ENCODE measurements at places on chromosomes 16 and 17. TPM values are rescaled to one million over a fixed set of nuclear protein-coding genes. Genes with fewer than 3 reads are reported as not detected.

Gene SYCE1L
- total RNA-seq: 24.8 TPM

- peak; percentile 13 for DNase-seq
Measured at GRCh38 chr16:65122724-65123395, 997 bp upstream of the CDH11 start.

DNA sequence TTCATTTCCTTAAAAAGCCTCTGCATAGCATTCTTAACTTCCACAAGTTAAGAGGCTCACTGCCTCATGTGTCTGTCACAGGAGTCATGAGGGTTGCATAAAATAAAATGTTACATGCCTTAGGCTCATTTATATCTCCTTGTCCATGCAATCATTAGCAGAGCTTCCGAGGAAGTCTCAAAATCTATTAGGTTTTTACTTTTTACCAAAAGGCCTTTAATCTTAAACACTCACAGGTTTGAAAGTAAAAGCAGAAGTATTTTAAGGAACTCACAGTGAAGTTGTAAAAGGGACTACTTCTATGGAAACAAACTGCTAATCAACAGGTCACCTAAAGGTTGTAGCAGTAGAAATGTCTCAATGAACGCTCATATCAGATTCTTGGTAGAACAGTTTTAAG, 5.2 kb upstream of the ATP6V0A1 start:
- no peak for DNase-seq

Gene TBX21
- total RNA-seq: not detected

DNA sequence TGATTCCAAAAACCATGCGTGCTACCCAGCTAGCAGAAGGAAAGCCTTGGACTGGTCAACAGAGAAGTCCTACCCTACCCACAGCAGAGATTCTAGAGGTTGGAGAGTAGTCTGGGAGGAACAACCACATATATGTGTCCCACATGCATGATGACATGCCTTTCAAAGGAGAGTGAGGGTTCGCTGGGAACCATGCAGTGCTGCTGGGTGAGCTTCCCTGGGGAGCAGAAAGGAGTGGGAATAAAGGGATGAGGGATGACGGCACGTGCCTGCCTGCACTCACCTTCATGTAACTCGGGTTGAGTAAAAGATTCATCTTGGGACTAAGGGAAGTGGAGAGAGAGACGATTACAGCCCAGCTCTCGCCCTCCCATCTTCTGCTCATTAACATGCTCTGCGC, 9.8 kb downstream of the CPSF4L start:
- no peak for DNase-seq
